ENCODE measurements at places on chromosomes 16 and 17. TPM values are rescaled to one million over a fixed set of nuclear protein-coding genes. Genes with fewer than 3 reads are reported as not detected.

EME1 gene
- total RNA-seq = 10.3 TPM

PRRT2 gene
- 0.73 TPM for total RNA-seq

SLFN5 gene
- total RNA-seq = 55.3 TPM

TSPAN10 gene
- total RNA-seq = 1.4 TPM

ZP2 gene
- total RNA-seq = not detected

PRMT7 gene
- total RNA-seq = 56.5 TPM

NPW gene
- 1.5 TPM for total RNA-seq

SIAH1 gene
- 18.2 TPM for total RNA-seq

KRT15 gene
- total RNA-seq = not detected

HOXB5 gene
- total RNA-seq = 0.73 TPM

MMP15 gene
- total RNA-seq = 2.7 TPM

RHOT2 gene
- 58.6 TPM for total RNA-seq

CIITA gene
- total RNA-seq = 0.78 TPM

KRT39 gene
- not detected for total RNA-seq

GNAO1 gene
- under 0.01 TPM for total RNA-seq

RRAD gene
- total RNA-seq = 1.5 TPM

GALR2 gene
- 0.37 TPM for total RNA-seq

CTRB2 gene
- total RNA-seq = not detected

NPIPB8 gene
- 0.39 TPM for total RNA-seq

PIK3R5 gene
- not detected for total RNA-seq

NLRC5 gene
- total RNA-seq = 43.4 TPM

HS3ST2 gene
- total RNA-seq = under 0.01 TPM

WNT9B gene
- not detected for total RNA-seq

KRTAP1-5 gene
- total RNA-seq = 1.6 TPM

SLC38A8 gene
- total RNA-seq = not detected

TAC4 gene
- total RNA-seq = not detected

DHRS11 gene
- total RNA-seq = 5.1 TPM

TBC1D26 gene
- not detected for total RNA-seq

NPIPA2 gene
- 0.73 TPM for total RNA-seq

MAP2K6 gene
- 1.5 TPM for total RNA-seq

TSPOAP1 gene
- not detected for total RNA-seq

PYY gene
- total RNA-seq = not detected

CCL8 gene
- not detected for total RNA-seq

MEFV gene
- 0.20 TPM for total RNA-seq

KRT23 gene
- total RNA-seq = not detected

Measured in subcutaneous preadipocyte (primary cell).